SJCRH30 (cell line): ENCODE measurements at places on chromosomes 4 and X.

- DNase-seq: no peak
These were observed 47.7 kb downstream of the PDGFRA start for GRCh38 chr4:54276641-54277430.

- DNase-seq: no peak
These were observed 78.9 kb downstream of the NDST3 start for GRCh38 chr4:118113220-118113619.

DNA sequence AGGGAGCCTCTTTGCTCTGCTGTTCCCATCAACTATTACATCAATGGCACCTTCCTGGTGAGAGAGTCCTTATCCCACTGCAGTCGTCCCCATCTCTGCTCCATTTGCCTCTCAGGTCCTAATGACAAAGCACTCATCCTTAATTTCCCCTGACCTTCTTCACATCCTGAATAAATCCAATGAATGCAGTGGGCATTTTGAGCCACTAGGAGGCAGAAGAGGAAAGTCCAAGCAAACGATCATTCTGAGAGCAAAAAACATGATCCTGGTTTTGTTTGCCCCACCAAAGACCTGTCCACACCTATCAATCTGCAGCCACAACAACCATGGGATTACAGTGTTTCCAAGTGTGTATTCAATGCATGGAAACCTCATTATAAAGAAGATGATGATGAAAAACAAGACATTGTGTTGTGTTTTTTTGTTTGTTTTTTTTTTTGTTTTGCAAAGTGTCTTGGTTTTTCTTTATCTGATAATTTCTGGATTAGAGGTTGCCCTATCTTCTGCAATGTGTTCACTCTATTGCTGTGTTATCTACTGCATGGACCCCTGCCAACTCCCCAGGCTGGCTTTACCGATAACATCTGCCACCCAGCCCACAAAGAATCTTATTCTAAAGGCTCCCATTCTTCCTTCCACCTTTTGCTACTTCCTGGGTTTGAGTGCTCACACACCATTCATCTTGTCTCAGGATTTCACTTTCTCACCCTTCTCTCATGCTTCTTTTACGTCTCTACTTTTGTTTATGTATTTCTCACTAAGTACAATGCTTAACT lies 207.2 kb downstream of the NLGN4X start:
- peak; percentile 74 for DNase-seq

DNA sequence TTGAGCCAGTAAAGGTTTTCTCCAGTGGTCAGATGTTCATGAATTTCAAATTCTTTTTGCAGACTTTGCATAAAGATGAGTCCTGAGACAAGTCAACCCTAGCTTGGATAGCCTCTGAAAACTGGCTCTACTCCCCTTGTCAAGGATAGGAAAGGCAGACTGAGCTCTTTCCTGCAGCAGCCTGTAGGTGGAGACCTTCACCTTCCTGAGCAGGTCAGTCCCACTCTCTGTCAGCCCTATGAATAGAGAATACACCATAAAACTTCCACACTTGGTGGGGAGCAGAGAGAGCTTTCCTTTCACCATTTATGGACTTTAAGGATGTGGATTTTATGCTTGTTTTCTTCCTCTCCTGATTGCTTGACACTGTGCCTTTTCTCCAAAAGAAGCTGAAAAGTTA lies 41.9 kb downstream of the PCDH19 start:
- DNase-seq: peak; percentile 41

GRCh38 chr4:76196376-76196775 lies 17.2 kb downstream of the SCARB2 start:
- DNase-seq: no peak
